ENCODE measurements at places on chromosomes 13 and 19.
A peak's percentile ranks its signal among the peaks of the same experiment; 100 is the strongest.

DNA sequence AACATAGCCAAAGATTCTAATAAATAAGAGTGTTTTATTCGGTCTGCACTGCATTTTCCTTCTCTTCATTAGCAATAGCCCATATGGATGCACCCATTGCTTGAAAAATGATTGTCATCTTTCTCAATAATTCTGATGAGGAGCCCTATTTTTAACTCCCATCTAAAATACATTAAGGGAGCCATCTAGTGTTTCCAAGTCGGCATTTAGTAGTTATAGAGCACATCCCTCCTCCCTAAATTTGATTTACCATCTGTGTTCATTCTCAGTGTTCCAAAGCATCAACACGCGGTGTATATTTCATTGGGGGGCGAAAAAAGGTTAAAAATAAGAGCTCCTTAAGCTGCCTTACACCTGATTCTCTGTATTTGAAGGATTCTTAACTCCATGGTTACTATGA is 119.2 kb upstream of the IPO5 start:
- no peak for DNase-seq

DNA sequence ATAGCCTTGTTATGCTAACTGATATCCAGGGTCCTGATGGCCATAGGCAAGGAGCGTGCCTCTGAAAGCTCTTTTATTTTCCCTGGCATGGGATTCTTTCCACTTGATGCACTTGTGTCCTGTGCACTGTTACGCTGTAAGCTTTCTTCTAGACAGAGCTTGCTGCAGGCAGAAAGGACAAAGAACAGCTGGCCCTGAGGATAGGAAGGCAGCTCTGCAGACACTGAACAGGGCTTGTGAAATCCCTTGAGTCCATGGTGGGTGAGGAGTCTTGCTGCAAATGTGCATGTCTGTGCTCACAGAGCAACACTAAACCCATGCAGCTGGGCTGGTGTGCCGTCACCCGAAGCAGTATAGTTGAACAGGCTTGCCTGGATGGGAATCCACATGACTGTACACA is 126.6 kb downstream of the AKAP11 start:
- DNase-seq, result no peak

- DNase-seq, result no peak
Observed at GRCh38 chr13:111227405-111227804, 93.0 kb upstream of the TEX29 start.

- no peak for DNase-seq
Observed at GRCh38 chr19:29533578-29534544, 8.1 kb downstream of the VSTM2B start.

DNA sequence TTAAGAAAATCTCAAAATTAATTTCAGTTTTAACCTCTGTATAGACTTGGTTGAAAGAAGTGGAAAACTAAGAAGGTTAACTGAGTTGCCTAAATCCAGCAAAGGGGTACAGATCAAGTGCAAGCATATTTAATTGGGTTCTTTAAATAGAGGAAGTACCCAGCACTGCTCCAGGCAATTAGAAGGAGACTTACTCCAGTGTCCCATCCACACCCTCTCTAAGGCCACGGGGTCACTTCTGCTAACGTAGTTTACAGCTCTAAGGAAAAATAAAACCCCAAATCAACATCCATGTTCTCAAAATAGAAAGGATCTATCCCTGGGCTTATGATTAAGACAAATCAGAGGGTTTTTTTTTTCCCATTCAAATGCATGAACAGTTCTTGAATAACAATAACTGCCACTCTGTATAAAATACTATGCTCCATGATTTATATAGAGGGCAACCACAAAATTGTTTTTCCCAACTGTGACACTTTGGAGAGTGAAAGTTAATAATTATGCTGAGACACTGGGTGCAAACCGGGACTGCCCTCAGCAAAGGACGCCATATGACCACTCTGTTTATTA is 4.6 kb downstream of the FRY start:
- no peak for DNase-seq

GRCh38 chr13:49608651-49609331 is 19.5 kb upstream of the ARL11 start:
- no peak for DNase-seq

GRCh38 chr13:34678154-34678553 is 263.9 kb upstream of the NBEA start:
- DNase-seq, result no peak

DNA sequence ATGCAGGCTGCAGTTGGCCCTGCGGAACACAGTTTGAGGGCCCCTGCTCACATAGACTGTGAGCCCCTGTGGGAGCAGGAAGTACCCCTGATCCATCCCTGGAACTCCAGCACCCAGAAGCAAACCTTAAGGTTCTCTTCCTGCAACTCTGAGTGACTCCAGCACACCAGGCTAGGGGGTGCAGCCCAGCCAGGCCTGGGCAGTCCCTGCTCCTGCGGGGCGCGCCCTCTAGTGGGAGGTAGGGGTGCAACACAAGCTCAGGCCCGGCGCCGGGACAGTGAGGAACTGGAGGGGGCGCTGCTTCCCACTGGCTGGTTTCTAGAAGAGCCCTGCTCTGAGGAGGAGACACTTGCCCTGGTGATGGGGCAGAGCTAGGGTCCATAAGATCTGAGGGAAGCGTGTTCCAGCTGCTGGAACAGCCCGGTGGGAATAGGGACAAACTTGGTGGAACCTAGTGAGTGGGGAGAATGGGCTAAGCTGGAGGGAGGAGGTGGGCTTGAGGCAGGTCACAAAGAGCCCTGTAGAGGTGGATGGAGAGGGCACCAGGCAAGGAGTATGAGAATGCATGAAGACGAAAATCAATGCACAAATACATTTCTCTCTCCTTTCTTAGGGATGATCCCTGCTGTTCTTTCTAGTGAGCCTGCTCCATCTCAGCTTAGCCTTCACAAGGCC is 5.0 kb downstream of the ZSCAN5A start:
- peak; percentile 83 for DNase-seq

DNA sequence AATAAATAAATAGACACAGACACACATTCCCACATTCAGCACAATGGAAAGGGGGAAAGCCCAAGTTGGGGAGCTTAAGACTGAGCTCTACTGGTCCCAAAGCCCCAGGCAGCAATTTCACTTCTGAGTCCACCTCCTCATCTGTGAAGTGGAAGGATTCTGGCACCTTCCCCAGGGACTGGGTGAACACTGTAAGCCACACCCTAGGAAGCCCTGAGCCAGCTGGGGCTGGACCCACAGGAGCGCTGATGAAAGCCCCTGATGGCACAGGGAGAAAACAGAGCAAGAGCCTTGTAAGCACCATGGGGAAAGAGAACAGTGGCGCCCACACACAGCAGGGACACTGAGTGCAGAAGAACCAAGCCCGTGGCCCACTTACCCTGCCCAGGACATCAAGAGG is 37.8 kb downstream of the EPS15L1 start:
- DNase-seq, result peak; percentile 73

DNA sequence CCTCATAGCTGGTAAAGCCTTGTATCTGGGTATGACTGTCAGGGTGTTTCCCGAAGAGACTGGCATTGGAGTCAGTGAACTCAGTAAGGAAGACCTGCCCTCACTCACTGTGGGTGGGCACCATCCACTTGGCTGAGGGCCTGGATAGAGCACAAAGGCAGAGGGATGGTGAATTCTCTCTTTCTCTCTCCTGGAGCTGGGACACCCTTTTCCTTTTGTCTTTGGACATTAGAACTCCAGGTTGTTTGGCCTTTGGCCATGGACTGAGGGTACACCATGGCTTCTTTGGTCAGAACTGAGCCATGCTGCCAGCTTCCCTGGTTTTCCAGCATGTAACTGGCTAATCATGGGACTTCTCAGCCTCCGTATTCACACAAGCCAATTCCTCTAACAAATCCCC is 4.6 kb upstream of the CEACAM1 start:
- no peak for DNase-seq

DNA sequence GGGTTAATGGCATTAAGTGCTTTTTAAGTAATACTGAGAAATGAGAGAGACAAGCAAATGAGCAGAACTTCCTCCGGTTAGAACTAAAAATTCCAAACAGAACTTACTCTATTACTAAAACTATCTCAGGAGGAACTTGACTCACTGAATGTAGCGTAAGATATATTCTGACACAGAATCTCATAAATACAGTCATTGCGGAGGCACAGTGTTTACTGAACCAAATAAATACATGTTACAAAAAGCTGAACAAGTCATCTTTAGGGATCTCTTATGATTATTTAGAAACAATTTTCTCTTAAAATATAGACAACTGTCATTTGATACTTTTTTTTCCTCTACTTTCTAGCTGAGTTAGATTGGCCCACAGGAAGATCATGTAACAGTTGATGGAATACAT is 283.1 kb downstream of the KLF12 start:
- no peak for DNase-seq

DNA sequence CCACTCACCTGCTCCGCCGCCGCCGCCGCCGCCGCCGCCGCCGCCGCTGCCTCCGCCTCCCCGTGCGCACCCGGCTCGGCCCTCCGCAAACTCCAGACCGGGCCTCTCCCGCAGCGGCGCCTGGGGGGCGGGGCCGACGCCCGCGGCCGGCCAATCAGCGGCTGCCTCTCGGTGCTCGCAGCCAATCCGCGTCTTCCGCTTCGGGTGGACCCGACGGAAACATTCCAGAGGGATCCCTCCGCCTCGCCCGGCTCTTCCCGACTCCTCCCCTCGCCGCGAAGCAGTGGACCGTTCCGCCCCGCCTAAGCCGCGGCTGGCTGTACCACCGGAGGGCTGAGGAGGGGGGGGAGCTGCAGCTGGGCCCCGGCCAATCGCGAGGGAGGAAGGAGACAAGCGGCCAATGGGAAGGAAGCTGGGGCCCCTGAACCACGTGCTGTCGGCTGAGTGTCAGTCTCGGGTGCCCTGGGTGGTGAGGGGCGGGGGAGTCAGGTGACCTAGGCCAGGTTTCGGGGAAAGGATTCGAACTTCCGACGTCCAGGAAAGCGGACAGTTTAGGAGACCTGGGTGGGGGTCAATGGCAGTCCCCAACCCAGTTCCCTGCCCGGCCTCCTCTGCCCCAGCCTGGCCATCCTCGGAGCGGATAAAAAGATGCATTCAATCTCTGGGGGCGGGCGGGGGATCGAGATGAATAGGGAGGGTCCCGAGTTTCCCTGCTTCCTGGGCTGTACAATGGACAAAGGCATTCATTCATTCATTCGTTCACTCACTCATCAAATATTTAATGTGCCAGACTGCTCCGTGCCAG is at the start of gene GIPC1:
TSS of gene GIPC1 (minus strand) at position 99 of the 805 bp plus-strand sequence. CDS start 13,151 bp downstream, outside the sequence.
- DNase-seq, result peak; percentile 100

- peak; percentile 81 for DNase-seq
Observed at GRCh38 chr19:5452594-5453565, 2.3 kb upstream of the ZNRF4 start.

- no peak for DNase-seq
Observed at GRCh38 chr13:78777976-78778375, 119.0 kb upstream of the OBI1 start.

DNA sequence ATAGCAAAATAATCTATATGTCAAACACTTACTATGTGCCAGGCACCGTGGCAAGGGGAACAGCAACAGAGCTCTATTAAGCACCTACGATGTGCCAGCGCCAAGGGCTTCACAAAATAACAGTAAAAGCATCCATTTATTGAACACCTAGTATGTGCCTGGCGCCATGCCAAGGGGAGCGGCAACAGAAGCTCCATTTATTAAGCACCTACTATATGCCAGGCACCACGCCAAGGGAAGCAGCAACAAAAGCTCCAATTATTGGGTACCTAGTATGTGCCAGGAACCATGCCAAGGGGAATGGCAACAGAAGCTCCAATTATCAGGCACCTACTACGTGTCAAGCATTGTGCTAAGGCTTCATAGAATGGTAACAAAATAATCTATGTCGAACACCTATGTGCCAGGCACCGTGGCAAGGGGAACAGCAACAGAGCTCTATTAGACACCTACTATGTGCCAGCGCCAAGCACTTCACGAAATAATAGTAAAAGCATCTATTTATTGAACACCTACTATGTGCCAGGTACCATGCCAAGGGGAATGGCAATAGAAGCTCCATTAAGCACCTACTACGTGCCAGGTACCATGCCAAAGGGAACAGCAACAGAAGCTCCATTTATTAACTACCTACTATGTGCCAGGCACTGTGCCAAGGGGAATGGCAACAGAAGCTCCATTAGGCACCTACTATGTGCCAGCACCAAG is 107.7 kb downstream of the PTPRS start:
- no peak for DNase-seq

- DNase-seq, result no peak
Observed at GRCh38 chr19:3656747-3657394, 30.3 kb upstream of the CACTIN start.

GRCh38 chr13:57932061-57932460 is 300.5 kb downstream of the PCDH17 start:
- no peak for DNase-seq

GRCh38 chr13:50400035-50400726 is 384.9 kb downstream of the KCNRG start:
- no peak for DNase-seq

DNA sequence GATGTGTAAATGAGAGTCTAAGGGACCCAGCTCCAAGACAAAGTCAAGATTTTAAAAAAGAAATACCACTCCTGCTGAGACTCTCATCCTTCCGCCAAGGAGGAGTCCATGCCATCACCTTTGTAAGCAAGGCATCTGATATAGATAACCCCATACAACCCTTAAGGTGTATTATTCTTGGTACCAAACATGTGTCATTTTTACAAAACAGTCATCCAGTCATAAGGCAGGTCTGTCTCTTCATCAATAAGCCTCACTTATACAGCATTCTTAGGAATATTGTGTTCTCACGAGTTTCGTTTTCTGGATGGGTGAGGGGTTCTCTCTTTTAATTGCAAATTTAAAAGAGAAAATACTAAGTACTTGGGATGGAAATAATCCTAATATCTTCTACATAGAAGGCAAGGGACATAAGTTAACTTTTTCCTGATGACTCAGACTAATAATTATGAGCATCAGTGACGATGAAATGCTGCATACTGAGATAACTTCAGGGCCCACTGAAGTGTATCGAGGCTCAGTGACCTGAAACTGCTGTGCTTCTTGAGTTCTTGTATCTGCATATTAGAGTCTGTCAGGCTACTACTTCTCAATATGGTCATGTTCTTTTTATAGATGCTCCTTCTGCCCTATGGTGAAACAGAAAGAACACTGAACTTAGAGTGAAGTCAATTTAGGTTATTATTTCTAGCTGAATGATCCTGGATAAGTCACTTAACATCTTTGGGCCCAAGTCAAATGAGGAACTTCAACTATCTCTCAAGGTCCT is 166.6 kb downstream of the KLF12 start:
- DNase-seq, result no peak

GRCh38 chr13:60028021-60028420 is 135.7 kb downstream of the DIAPH3 start:
- DNase-seq, result no peak

DNA sequence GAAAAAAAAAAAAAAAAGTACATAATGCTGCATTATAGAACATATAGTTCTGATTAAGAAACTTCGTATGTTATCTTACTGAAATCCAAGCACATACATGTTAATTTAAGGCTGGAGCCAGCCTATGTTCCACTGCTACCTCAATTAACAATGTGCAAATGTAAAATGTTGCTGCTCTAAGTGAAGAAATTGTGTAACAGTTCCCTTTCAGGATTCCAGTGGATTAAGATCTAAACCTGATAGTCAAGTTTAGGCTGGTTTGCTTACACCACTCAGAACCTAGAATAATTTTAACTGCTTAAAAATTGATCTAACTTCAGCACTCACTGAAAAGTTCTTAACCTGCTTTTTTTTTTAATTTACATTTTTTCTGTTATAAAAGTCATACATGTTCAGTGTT is 4.2 kb downstream of the VPS36 start:
- no peak for DNase-seq

- no peak for DNase-seq
Observed at GRCh38 chr19:30053558-30053957, 111.5 kb downstream of the URI1 start.

All from D341Med (cell line).